Stimulated activated CD4-positive, alpha-beta T cell treated with anti-CD3 and anti-CD28 coated beads, Interleukin-12 subunit alpha, Interleukin-12 subunit beta, amount 100 ng/mL, for 24 hours (primary cell): ENCODE measurements at places on chromosomes 4 and X.

DNA sequence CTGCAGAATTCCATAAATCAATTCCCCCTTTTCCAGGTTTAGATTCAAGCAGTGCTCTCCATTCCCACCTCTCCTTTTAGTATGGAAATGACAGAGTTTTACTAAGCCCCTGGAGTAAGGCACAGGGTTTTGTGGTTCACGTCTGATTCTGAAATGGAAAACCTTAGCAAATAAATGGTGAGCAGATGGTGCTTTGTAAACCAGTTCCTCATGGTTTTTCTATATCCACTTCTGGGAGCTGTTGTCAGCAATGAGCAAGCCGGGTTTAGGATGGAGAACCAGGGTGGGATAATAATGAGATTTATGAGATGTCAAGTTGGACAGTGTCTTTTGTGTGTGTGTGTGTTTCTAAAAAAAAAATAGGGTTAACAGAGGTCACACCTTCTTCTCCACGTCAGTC, 113.8 kb upstream of the RBPJ start:
- DNase-seq: no peak

DNA sequence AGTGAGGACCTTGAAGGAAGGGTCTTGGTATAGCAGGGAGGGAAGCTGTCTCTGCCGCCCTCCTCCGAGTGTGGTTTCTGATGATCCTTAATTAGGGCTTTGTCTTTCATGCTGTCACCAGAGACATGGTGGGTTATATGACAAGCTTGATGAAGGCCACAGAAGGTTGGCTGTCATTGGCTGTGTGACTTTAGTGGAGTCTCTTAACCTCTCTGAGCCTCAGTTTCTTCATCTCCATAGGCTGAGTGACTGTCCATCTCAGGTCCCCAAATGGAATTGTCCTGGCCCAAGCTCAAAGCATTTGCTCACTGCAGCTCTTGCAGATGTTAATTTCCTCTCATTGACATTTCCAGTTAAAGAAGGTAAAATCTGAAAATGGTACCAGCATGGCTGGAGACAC, 16.6 kb upstream of the UBA6 start:
- DNase-seq: no peak

GRCh38 chr4:80128941-80129340, 55.9 kb upstream of the ANTXR2 start:
- no peak for DNase-seq

GRCh38 chr4:173684223-173684622, 154.2 kb upstream of the HAND2 start:
- DNase-seq: no peak

- DNase-seq: no peak
These were observed 268.6 kb downstream of the DTHD1 start for GRCh38 chr4:36549992-36550391.

DNA sequence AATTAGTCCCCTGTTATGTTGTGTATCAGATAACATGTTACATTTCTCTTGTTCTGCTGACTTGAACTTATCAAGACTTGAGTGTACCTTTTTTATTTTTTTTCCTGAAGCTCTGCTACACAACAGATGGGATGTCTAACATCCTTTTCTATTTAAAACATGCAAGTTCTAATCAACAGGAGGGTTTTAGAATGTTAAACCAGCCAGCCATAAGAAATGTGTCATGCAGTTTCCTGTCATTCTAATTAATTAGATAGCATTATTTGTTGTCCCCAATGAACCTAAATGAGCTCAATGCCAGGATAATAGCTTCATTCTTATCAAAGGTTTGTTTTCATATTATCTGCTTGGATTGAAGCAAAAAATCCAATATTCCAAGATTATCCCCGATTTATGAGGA, 958.2 kb downstream of the PCDH7 start:
- no peak for DNase-seq

- no peak for DNase-seq
These were observed 54.8 kb upstream of the SRD5A3 start for GRCh38 chr4:55291227-55291640.

GRCh38 chr4:14180983-14181601, 553.6 kb upstream of the BOD1L1 start:
- no peak for DNase-seq

DNA sequence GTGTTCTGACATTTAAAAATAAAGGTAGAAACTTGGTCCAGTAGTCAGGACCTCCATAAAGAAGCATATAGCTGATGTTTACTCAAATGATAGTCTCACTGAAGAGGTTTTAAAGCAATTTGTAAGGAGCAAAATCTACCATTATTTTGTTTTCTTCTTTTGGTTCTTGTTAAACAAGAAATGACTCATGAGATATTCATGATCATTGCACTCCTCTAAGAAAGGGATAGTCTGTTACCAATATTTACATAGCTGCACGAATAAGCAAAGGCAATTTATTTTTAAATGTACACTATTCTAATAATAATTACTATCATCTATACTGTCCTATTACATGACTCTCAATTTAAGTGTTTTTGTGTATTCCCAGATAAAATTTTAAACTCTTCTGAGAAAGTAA, 397.9 kb downstream of the FAM47B start:
- DNase-seq: no peak

- DNase-seq: no peak
These were observed 318.4 kb upstream of the GIMD1 start for GRCh38 chr4:106687026-106687425.

DNA sequence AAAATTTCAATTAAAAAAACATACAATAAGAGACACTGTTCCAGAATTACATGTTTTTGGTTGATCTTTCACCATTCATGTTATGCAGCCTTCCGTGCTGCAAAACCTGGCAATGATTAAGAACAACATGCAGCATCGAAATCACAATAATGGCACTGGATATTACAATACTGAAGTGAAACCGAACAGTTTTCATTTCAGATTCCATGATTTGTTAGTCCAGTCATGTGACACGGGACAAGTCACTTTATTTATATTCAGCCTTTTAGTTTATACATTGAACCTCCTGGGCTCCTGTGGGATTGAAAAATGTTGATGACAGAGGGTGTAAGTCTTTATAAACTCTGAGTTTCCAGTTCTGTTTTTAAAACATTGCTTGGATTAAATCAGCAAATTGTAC, 142.5 kb upstream of the TTC29 start:
- no peak for DNase-seq

DNA sequence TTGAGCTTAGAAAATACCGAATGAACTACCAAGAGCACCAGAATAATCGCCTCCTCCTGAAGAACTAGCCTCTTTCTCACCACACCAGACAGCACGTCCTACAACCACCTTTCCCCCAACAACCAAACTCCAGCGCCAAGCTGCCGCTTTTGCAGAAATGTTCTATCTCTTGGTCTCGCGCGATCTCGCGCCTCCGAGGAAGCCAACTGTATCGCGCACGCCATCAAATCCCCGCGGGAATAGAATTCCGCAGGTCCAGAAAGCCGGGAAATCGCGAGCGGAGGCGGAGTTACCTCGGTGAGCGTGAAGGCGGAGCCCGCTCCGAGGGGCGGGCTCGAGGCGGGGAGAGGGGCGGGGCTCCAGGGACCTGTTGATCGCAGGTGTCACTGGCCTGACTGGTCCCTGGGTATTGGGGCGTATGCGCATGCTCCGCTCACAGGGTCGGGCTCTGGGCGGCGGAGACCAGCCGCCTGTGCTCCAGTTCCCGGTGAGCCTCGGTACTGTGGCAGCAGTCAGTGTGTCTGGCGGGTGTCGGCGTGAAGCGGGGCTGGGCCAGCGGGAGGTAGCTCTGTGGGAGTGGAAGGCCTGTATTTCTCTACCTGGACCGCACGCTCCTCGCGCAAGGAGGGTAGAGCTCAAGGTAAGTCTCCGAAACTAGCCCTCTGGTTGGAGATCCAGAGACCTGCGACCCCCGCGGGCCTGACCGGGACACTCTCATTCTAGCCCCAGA, at the start of gene USP53:
Gene USP53, plus strand, starts transcription at position 480 of the 730 bp plus-strand sequence. CDS start 27,047 bp downstream, outside the sequence.
- DNase-seq: peak; percentile 97

- no peak for DNase-seq
These were observed 50.3 kb downstream of the GASK1B start for GRCh38 chr4:158122501-158122900.

DNA sequence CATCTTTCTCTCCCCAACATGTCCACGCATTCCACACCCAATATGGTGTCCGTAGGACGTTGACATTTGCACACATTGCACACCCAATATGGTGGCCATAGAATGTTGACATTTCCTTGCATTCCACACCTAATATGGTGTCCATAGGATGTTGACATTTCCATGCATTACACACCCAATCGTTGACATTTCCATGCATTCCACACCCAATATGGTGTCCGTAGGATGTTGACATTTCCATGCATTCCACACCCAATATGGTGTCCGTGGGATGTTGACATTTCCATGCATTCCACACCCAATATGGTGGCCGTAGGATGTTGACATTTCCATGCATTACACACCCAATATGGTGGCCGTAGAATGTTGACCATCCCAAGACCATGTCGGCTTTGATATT, 88.4 kb upstream of the SHOX start:
- DNase-seq: no peak

- no peak for DNase-seq
These were observed 138.9 kb upstream of the IL1RAPL2 start for GRCh38 chrX:104427073-104427472.

GRCh38 chr4:148203056-148203898, 238.9 kb downstream of the NR3C2 start:
- no peak for DNase-seq

- DNase-seq: no peak
These were observed 7.1 kb downstream of the SMARCAD1 start for GRCh38 chr4:94214703-94215319.

DNA sequence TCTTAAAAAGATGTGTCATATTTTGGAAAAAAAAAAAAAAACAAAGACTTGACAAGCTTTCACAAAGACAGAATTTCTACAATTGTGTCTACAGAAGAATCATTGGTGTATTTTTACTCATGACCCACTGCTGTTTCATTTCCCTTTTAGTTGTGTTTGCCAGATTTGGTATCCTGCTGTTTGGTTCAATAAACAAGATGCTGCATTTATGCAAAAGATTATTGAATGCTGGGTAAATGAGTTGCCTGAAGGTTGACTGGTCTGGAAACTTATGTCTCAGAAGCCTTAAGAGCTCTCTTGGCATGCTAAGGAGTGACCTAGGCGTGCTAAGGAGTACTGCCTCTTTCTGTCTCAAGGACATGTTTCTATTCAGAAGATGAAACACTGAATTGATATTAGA, 64.9 kb upstream of the NPY2R start:
- DNase-seq: no peak

- DNase-seq: no peak
These were observed 25.3 kb upstream of the SOD3 start for GRCh38 chr4:24770032-24770584.

GRCh38 chr4:168917138-168917779, 92.8 kb downstream of the CBR4 start:
- no peak for DNase-seq

- no peak for DNase-seq
These were observed 50.9 kb downstream of the CPZ start for GRCh38 chr4:8643441-8643840.

- DNase-seq: no peak
These were observed 88.3 kb downstream of the CC2D2A start for GRCh38 chr4:15557786-15558550.

DNA sequence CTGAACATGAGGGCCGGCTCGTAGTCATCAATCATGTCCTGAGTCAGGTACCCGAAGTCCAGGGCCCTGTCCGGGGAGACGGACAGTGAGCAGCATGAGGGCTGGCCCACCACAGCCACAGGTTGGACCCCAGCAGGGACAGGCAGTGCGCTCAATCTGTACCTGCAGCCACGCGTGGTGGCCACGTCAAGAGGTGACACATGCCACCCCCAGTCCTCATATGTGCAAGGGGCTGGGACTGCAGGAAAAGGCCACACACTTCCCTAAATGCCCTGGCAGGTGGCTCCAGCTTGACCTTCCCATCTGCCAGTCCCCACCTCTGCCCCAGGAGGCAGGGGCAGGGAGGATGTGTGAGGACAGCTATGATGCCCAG, 73.8 kb upstream of the MXD4 start:
- DNase-seq: no peak

- no peak for DNase-seq
These were observed 38.0 kb downstream of the KIT start for GRCh38 chr4:54695788-54696187.

DNA sequence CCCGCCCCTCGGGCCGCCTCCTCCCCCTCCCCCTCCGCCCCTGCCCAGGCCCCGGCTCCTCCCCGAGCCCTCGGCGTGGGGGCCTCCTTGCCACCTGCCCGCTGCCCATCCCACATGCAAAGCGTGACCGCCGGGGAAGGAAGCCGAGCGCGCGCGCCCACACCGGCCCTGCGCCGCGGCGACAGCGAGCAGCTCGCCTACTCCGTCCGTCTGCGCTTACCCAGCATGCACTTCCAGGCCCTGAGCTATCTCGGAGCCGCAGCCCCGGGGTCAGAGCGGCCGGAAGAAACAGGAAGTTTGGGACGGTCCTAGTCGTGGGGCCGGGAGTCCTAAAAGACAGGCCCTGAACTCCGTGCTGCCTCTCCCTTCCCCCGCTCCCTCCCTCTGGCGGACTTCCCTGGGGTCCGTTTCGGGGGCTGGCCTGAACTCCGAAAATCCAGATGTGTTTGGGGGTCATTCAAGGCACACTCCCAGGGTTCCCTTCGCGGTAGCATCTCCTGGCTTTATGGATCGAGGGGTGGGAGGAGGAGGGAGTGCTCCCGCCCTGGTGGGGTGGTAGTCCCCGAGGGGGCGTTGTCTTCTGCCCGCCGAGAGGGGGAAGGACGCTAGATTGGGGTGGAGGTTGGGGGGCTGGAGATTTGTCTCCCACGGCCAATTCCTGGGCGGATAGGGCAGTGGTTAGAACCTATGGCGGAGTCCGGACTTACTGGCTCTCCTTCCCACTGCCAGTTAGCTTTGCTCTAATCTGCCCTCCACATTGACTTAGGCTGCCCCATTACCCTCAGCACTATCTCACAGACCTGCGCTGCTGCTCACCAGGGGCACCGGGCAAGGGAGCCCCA, 25.0 kb upstream of the BCORL1 start:
- DNase-seq: no peak

- DNase-seq: no peak
These were observed 2.6 kb downstream of the CTBP1 start for GRCh38 chr4:1246111-1246881.

- no peak for DNase-seq
These were observed 21.4 kb downstream of the HELT start for GRCh38 chr4:185039508-185040273.

DNA sequence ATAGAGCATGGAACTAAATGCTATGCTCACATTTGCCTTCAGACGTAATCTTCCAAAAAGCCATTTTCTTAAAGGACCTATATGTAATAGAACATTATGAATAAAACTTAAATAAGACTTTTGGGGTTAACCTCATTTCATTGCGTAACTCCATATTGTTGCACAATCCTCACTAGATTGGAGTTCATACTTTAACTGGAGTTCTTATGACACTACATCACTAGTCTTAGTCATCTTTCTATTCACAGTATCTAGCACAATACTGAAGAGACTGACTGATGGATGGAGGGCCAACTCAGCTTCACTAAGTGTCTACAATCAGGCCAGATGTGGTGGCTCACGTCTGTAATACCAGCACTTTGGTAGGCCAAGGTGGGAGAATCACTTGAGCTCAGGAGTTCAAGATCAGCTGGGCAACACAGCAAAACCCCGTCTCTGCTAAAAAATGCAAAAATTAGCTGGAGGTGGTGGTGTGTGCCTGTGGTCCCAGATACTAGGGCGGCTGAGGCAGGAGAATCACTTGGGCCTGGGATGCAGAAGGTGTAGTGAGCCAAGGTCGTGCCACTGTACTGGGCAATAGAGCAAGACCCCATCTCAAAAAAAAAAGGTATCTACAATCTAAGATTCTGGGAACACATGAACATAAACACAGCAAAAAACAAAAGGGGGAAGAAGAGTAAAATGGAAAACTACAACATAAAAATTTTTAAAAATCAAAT, 80.8 kb upstream of the MAB21L2 start:
- no peak for DNase-seq

GRCh38 chr4:123659730-123660129, 263.1 kb downstream of the SPRY1 start:
- no peak for DNase-seq

GRCh38 chr4:140195806-140196205, 41.8 kb upstream of the MAML3 start:
- DNase-seq: no peak
